CD4-positive, alpha-beta T cell treated with Interleukin-6 for 4 hours (primary cell): ENCODE measurements at places on chromosomes 1 and 21.

- no peak for DNase-seq
Observed at GRCh38 chr1:21490774-21491487, 18.3 kb upstream of the ALPL start.

GRCh38 chr1:176843352-176844297, 320.9 kb downstream of the ASTN1 start:
- DNase-seq = no peak

- no peak for DNase-seq
Observed at GRCh38 chr1:57340334-57341070, 83.4 kb downstream of the DAB1 start.

- DNase-seq = no peak
Observed at GRCh38 chr1:2195785-2196184, 1.2 kb upstream of the FAAP20 start.

DNA sequence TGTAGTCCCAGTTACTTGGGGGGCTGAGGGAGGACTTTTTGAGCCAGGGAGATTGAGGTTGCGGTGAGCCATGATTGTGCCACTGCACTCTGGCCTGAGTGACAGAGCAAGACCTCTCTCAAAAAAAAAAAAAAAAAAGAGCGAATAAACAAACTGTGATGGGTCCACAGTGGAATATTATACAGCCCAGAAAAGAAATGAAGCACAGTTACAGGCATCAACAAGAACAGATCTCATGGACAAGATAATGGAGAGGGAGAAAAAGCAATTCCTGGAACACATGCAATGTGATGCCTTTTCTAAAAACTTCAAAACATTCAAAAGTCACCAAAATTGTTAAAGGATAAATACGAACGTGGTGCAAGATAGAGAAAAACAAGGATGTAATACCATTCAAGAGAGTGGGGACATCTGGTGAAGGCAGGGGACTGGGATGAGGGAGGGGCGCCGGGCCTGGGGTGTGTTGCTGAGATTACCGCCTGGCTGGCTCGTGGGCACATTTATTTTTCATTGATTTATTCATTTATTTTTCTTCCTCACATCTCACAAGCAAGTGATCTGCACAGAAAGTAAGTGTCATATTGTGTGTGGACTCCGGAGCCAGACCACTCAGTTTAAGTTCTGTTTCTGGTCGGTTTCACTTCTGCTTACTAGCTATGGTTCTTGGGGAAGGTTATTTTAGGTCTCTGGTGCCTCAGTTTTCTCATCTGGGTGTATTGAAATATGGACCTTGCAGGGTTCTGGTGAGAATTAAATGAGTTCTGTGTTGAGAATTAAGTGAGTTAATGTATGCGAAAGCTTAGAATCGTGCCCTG, 30.1 kb downstream of the ABCG1 start:
- no peak for DNase-seq

DNA sequence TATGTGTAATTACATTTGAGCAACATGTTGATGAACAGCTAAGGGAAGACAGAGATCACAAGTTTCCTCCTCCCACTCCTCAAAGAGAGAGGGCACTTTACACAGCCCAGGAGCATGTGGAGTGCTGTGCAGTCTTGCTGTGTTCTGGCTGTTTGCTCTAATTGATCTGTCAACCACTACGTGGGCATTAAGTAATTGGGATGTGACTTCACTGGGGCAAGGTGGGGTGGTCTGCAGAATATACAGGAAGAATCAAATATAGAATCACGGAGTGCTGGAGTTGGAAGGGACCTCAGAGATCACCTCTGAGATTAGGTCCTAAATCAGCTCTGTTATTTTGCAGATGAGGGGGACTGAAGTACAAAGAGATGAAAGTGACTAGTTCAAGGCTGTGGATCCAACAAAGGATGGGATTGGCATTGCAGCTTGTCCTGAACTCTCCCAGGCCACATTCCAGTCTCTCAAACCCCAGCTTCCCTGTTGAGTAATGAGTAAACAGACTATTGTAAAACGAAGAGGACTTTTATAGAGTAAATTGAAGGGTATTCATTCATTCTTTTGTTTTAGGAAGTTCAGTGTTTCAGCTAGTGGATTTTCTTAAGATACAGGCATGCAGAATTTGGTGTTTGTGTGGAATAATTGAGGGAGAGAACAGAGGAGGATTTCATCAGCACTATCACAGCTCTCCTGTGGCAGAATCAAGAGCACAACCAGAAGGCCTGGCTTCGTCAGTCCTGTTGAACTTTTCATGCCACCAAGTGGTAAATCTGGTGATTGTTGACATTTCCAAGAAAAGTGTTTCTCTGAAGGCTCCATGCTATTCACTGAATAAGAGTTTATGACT, 22.4 kb downstream of the NOS1AP start:
- no peak for DNase-seq

DNA sequence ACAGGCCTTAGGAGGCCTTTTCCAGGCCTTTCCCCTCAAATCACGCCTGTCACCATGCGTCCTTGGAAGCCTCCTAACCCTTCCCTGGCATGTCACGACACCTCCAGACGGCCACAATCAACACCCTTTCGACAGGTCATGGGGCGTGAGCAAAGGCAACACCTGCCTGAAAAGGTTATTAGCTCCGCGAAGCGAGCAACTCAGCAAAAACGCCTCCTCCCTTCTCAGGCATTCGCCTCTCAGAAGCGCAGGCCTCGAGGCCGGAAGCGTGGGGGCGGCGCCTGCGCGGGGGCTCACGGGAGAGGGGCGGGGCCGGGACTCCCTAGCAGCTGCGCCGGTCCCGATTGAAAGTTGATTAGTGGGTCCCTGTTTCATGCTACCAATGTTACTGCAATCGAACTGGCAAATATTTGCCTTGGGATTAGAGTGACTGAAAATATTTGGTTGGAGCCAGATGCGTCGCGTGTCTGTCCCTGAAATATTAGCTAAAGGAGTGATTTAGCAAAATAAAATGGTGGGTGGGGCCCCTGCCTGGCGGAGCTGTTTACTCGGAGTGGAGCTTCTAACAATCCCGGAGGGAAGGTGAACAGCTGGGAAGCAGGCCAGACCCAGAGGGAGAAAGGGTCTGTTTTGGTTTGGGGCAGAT, 44.9 kb downstream of the GFI1 start:
- DNase-seq = no peak

- no peak for DNase-seq
Observed at GRCh38 chr1:108886292-108886691, 9.5 kb downstream of the GPSM2 start.

DNA sequence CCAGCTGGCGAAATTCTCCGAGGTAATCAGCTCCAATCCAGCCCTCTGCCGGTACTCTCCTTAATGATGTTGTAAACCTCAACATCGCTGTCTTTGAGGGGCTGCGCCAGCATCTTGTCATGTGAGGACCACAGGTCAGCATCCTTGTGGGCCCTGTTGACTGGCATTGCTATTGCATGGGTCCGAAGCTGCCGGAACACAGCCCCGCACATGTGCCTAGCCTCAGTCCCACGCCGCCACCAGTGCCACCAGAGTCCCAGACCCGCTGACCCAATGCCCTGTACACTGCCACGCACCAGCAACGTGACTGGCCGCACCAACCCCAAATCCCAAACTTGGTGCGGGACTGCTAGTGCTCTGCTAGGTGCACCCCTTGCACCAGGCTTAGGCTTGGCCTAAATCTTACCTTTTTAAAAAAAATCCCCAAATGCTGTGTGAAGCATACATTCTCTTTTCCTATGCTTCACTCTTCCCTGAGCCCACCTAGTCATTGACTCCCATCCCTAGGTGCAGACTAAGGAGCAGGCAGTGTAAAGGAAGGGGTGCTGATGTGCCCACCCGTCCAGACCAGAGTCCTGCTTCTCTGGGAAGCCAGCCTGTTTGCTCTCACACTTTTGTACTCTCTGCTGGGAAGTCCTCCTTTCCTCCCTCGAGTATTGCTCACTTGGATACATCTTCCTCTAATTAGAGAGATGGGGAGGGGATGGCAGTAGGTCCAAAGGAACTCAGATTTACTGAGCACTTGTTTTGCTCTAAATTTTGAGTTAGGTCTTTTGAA, 81.9 kb upstream of the ARTN start:
- no peak for DNase-seq

GRCh38 chr1:41322835-41323234, 38.4 kb upstream of the FOXO6 start:
- peak; percentile 33 for DNase-seq

DNA sequence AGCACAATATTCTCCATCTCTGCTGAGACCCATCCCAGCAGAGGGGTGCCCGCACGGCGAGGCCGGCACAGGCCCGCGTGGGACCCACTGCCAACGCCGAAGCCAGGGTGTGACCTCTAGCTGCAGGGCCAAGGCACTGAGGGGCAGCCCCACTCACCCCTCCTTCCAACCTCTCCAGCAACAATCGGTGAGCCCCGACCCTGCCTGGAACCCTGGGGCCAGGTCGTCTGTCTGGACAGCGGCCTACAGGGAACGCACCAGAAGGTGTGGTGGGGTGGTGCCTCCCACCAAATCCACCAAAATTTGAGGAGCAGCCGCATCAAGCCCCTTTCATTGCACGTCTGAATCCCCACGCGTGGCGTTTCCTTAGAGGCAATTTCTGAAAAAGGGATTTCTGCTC, 63.0 kb upstream of the ADARB1 start:
- no peak for DNase-seq

- DNase-seq = no peak
Observed at GRCh38 chr1:46306159-46306530, 2.6 kb downstream of the UQCRH start.

DNA sequence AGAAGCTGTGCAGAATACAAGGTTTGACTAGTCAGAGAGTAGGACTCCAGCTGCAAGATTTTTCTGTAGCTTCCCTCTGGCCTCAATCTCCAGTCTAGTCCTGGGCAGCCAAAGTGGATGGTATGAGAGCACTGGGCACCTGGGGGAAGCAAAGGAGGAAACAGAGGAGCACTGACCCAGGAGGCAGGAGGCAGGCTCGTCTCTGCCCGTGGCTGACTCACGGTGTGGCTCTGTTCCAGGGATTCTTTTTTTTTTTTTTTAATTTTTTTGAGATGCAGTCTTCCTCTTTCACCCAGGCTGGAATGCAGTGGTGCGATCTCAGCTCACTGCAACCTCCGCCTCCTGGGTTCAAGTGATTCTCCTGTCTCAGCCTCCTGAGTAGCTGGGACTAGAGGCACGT, 4.1 kb upstream of the NPPB start:
- no peak for DNase-seq

- DNase-seq = no peak
Observed at GRCh38 chr21:42705746-42706374, 52.4 kb downstream of the PDE9A start.

DNA sequence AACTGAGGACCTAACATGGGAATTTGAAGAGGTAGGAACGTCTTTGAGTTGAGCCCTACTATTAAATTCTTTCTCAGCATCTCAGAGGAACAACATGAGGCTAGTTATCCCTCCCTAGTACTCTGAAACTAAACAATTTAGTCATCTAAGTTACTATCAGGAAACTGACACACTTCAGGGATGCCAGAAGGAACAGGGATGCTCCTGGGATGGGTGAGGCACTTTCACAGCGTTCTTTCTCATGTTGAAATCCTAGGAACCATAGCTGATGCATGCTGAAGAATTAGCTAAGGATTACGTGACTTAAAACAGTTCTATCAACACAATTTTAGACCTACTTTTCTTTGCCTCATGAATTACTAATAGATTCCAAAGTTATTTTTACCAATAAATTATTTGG, 1.8 kb upstream of the SPRR2G start:
- no peak for DNase-seq

- DNase-seq = no peak
Observed at GRCh38 chr1:247324923-247325322, 6.7 kb downstream of the ZNF496 start.

DNA sequence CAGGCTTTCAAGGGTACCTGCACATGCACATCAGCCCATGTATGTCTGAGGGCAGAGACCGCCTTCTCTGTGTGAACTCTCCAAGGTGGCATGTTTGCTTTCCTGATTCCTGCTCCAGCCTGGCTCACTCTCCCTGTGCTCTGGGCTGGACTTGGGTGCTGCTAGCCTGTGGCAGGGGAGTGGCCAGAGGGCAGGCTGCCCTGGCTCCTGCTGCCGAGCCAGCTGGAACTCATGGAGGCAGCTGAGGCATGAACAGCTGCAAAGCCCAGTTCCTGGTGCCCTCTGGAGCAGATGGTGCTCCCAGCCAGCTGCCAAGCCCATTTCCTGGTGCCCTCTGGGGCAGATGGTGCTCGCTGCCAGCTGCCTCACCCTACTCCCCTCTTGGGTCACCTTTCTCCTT, 7.6 kb downstream of the UBL4B start:
- no peak for DNase-seq

DNA sequence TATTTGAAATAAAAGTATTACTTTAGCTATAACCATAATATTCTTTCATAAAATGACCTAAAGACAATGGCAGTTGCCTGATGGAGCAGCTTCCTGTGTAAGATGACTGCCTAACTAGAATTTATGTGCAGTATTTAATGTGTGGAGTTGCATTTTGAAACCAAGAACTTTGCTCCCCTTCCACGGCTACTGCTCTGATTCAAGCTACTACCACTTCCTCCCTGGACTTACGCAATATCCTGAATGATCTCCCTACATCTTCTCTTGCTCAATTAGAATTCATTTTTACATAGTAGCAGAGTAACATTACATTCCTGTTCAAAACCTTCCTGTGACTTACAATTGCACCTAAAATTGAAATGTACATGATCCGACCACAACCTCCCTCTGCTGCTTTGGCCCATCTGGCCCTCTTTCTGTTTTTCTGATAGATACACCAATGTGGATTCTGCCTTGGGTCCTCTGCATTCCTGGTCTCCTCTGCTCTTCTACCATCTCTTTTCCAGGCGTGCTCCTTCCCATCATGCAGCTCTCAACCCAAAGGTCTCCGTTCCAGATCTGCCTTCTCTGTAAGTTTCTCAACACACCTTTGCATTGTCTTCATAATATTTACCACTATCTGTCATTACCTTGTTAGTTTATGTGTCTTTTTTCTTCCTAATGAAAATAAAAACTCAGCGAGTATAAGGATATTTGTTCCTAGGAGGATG, 47.4 kb upstream of the USP25 start:
- no peak for DNase-seq

DNA sequence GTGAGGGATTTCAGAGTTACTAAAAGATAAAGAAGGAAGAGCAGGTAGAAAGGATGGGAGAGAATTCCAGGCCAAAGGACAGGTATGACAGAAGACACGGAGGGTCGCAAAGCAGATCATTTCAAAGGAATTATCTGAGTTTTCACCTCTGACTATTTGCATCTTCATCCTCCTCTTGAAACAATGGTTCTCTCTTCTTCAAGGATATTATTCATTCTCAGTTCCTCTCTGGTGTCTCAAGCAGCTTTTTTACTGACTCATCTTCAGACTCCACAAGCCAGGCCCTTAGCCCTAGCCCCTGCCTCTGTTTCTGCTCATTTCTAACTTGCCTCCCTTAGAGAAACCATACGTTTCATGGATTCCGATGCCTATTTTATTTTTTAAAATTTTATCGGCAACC, 15.0 kb downstream of the DDX59 start:
- no peak for DNase-seq

- DNase-seq = no peak
Observed at GRCh38 chr1:184970691-184971161, 3.6 kb downstream of the NIBAN1 start.

GRCh38 chr1:201509601-201510374, 2.9 kb upstream of the CSRP1 start:
- DNase-seq = no peak

- no peak for DNase-seq
Observed at GRCh38 chr1:216075339-216075738, 347.9 kb downstream of the USH2A start.
